ENCODE measurements at places on chromosomes 2 and 18.

- DNase-seq = no peak
Observed at GRCh38 chr2:7427293-7428060, 510.3 kb downstream of the RNF144A start.

- DNase-seq = no peak
Observed at GRCh38 chr18:49167084-49167483, 216.3 kb upstream of the SMAD7 start.

DNA sequence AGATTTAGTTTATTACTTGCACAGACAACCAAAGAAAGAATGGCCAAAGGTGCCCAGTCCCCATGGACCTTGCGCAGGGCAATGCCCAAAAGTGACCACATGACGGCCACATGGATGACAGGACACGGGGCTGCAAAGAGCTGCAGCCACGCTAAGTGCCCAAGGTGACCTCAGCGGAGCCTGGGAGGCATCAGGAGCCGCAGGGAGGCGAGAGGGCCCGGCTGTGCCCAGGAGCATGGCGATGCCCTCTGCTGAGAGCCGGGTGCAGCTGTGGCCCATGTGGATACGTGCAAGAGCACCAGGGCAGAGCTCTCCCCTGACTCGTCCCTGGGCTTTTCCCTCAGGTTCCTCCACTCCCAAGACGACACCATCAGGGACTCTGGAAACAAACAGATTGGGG, 14.7 kb downstream of the HES6 start:
- DNase-seq = no peak

DNA sequence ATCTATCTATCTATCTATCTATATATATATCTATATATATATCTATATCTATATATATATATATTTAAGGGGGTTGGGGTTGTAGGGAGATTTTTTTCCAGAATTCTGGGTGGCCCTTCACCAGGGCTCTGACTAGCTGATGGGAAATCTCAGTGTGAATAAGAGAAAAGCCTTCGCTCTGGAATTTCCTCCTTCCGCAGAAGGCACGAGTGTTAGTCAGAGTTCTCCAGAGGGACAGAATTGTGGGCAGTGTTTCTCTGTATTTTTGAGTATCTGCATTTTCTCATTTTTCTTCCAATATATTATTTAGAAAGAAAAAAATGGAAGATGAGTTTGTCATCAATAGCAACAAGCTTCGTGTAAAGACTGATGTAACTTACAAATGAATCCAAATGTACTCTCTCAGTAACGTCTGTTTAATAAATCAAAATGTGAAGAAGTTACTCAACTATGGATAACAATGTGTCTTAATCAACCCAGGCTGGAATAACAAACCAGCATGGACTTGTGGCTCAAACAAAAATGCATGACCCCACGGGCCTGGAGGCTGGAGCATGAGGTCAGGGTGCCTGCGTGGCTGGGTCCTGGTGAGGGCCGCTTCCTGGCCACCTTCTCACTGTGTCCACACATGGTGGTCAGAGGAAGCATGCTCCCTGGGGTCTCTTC, 10.6 kb upstream of the SNTG2 start:
- DNase-seq = no peak

DNA sequence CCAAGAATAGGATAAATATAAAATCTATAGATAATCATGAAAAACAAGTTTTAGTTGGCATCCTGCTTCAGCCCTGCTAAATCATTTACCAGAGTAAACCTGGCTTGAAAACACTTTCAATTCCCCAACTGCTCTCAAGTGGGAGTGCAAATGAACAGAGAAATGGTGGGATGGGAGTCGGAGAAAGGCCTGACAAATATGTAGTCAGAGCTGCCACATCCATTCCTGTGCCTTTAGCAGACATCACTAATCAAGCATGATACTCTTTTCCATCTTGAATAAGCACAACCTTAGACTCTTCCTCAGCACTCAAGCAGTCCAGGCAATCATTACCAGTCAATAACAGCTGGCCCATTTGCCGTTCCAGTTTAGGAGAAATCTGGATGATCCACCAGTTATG, 101.3 kb downstream of the ANKRD44 start:
- DNase-seq = no peak

GRCh38 chr18:79763407-79763806, 34.3 kb upstream of the KCNG2 start:
- no peak for DNase-seq

DNA sequence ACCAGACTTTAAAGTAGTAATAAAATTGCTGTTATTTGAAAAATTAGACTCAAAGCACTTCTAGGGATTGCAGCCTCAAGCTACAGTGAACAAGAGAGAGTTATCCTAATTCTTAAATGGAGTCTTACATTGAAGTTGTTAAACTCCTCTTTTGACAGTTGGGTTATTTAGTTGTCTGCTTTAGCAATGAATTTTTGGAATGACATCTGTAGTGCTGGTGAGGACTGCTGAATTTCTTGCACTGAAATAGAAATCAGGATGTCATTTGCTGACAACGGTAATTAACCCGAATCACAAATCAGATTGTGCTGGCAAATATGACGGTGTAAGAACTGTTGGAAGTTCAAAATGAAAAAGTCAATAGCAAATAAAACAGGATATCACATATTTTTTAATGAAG, 78.0 kb upstream of the LYPD6B start:
- no peak for DNase-seq

DNA sequence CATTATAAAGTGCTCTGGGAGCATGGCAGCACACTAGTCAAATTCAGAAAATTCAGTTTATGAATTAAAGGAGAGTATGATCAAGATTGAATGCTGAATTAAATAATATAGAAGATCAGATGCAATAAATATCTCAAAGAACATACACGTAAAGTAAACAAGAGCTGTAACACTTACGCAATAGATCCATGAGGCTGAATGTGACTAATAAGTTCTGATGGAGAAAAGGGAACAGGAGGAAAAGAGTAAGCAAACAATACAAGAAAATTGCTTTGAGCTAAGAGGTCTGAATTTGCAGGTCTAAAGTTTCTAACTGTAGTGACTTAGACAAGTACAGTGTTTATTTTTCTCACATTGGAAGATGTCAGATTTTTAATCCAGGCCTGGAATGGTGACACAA, 646.7 kb upstream of the ZNF804A start:
- no peak for DNase-seq

GRCh38 chr2:30336978-30337841, 105.9 kb downstream of the LBH start:
- peak; percentile 52 for DNase-seq

- DNase-seq = no peak
Observed at GRCh38 chr18:23593720-23594119, 7.4 kb upstream of the NPC1 start.

- no peak for DNase-seq
Observed at GRCh38 chr2:57450170-57450569, 596.4 kb upstream of the VRK2 start.

DNA sequence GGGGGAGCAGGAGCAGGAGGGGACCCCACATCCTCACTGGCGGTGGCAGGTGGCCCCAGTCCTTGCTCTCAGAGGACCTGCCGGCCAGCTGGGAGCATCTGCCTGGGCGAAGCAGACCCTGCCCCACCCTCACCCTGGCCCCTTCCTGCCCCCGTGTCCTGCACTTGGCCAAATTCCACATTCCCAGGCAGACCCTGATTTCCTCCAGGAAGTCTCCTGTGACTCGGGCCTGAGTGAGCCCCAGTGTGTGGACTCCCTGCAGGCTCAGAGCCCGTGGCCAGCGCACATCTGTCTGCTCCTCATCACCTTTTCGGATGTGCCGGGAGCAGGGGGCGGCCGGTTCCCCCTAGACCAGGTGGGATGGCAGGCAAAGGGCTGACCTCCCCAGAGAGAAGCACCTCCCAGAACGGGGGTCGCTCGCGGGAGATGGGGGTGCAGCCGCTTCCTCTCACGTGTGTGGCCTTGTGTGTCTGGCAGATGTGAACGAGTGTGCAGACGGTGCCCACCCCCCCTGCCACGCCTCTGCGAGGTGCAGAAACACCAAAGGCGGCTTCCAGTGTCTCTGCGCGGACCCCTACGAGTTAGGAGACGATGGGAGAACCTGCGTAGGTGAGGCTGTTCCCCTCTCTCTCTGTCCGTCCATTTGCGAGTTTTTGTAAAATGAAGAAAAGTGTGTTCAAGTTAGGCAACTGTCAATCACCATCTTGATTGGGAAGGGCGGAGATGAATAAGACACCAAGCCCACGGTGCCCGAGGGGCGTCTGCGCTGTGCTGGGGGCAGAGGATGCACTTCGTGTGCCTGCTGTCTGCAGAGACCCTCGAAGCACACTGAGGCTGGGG, 90.4 kb downstream of the TPO start:
- no peak for DNase-seq

GRCh38 chr18:35770376-35771014, 189.0 kb downstream of the GALNT1 start:
- no peak for DNase-seq

Data from activated effector memory CD4-positive, alpha-beta T cell treated with Interleukin-2 at 50 U/mL for 16 hours (primary cell).